ENCODE measurements at places on chromosomes 12 and 14.

DNA sequence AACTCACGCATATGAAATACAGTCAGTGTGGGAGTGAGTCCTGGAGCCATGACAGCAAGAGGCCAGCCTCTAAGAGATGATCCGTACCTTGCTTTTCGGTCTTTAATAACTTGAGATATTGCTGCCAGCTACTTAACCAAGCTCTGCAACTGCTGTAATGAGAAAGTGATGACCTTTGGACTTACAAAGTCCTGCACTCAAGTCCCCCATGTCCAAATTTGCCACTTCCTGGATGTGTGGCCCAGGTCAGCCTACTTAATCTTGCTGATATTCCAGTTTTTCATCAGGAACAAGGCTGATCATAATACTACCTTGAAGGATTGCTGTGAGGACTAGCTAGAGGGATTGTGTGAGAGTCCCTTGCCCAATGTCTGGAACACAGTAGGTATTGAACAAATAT, 33.8 kb upstream of the DUSP6 start:
- DNase-seq, result no peak

DNA sequence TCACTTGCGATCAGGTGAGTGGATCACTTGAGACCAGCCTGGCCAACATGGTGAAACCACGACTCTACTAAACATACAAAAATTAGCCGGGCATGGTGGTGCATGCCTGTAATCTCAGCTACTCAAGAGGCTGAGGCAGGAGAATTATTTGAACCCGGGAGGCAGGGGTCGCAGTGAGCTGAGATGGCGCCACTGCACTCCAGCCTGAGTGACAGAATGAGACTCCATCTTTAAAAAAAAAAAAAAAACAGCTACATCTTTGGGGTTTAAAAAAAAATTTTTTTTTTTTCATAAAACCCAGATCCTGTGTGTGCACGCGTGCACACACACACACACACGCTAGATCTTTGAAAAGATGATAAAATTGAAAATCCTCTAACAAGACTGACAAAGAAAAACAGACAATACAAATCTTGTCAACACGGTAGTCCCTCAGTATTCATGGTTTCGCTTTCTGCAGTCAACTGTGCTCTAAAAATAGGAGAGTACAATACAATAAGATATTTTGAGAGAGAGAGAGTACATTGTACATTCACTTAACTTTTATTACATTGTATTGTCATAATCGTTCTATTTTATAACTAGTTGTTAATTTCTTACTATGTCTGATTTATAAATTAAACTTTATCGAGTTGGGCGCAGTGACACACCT, 295.3 kb upstream of the RGS6 start:
- no peak for DNase-seq

DNA sequence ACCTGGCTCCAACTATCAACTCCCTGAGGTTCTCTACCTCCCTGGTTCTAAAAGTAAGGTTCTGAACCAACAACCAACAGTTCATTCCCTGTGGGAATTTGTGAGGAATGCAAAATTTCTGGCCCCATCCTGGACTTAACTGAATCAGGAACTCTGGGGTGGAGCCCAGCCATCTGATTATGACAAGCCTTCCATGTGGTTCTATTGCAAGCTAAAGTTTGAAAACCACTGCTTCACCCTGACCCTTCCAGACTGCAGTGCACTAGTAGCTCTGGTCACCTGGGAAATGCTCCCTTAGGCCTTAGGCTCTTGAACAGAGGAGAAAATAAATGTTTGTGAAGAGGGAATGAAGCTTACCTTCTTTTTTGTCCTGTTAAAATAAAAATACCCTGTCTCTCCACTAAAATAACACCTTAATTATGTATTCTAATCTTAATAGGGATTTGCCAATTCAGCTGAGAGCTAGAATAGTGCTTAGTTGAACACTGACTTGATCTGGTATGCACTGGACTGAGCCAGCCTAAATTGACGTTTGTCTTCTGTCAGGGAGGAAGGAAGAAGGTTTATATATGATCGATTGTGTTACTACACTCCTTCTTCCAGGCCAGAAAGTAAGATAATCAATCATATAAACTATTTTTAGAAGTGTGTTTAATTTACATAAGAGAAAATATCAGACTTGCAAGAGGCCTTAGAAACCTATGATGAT, 39.1 kb upstream of the DDHD1 start:
- DNase-seq, result no peak

- no peak for DNase-seq
These were observed 217.1 kb downstream of the AKAP6 start for GRCh38 chr14:32546246-32546645.

DNA sequence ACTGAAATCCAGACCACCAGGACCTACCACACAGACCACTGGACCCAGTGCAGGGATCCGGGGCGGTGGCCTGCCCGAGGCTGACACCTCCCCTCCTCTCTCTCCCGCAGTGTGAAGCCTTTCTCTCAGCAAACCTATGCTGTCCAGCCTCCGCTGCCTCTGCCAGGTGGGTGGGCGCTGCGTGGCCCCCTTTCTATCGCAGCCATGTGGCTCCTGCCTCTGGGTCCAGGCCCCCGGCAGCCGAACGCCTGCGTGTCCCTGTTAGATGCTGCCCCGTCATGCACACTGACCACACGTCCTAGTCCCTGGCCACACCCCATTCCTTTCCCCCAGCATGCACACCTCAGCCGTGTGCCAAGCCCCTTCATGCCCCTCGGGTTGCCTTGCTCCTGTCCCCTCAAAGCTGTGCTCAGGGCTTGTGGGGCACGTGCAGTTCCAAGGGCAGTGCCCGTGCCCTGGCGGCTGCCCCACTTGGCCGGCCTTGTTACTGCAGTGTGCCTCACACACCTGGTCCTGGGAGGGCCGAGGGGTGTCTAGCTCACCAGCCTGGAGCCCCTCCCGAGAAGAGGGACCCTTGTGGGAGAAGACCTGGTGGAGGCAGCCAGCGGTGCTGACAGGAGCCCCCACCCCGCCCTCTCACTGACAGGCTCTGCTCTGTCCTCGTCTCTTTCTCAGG, 58.0 kb upstream of the TSPAN9 start:
- DNase-seq, result no peak

DNA sequence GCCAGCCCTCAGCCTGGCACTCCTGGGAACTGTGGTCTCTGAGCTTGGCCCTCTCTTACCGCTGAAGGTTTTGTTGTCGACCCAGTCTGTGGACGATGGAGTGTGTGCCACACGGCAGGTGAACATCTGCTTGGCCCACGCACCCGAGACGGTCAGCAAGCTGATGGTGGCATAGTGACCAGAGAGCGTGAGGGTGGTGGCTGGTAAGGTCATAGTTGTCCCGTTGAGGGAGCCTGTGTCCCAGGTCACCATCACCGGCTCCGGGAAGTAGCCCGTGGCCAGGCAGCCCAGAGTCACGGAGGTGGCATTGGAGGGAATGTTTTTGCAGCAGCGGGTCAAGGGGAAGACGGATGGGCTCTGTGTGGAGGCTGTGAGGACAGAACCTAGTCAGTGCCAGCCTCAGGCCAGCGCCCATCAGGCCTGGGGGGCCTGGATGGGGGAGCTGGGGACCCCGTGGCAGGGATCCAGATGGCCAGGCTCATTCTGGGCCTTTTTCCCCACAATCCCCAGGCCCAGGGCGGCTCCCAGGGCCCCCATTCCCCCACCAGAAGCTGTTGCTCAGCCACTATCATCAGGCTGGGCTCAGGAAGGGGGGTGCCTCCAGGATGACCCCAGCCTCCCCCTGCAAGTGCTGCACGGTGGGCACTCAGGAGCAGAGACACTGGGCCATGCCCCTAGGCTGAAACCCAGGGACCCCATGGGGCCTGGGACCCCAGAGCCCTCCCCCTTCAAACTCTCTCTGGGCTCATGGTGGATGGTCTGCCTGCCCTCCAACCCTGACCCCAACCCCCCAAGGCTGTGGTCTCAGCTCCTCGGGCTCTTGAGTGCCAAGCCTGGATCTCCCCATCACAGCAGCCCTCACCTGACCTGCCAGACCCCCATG, 75.2 kb downstream of the TMEM121 start:
- DNase-seq, result no peak
